ENCODE measurements at places on chromosomes 3 and 15.

- DNase-seq, result no peak
Measured at GRCh38 chr3:24372559-24373197, 122.0 kb downstream of the THRB start.

DNA sequence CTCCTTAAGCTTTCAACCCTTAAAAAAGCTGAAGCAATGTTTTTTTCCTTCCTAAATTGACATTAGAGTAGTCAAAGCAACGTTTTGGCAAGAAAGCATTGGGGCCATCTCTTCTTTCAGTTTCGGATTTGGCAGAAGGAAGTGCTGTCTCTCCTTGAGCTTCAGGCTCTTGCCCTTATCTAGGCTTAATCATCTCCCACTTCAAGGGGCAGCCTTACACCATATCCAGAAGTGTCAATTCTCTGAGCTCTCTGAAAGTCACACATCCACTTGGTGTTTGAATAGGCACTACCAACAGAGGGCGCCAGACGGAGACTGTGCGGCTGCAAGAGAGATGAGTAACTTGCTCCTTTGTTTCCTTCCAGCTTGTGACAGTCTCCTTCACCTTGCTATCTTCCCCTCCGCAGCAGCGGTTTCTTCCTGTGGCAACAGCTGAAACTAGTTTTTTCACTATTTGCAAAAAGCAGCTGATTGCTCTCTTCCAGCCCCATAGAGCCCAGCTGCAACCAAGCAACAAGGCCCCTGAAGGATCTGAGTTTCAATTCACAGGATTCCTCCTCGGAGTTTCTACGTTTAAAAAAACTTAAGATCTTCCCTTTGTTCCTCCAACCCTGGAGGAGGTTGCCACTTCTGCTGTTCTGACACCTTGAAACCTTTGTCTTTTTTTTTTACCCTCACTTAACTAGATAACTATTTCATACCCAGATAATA is 147.0 kb upstream of the SLCO3A1 start:
- DNase-seq, result peak; percentile 60

- no peak for DNase-seq
Measured at GRCh38 chr3:42037318-42037945, 53.7 kb upstream of the TRAK1 start.

DNA sequence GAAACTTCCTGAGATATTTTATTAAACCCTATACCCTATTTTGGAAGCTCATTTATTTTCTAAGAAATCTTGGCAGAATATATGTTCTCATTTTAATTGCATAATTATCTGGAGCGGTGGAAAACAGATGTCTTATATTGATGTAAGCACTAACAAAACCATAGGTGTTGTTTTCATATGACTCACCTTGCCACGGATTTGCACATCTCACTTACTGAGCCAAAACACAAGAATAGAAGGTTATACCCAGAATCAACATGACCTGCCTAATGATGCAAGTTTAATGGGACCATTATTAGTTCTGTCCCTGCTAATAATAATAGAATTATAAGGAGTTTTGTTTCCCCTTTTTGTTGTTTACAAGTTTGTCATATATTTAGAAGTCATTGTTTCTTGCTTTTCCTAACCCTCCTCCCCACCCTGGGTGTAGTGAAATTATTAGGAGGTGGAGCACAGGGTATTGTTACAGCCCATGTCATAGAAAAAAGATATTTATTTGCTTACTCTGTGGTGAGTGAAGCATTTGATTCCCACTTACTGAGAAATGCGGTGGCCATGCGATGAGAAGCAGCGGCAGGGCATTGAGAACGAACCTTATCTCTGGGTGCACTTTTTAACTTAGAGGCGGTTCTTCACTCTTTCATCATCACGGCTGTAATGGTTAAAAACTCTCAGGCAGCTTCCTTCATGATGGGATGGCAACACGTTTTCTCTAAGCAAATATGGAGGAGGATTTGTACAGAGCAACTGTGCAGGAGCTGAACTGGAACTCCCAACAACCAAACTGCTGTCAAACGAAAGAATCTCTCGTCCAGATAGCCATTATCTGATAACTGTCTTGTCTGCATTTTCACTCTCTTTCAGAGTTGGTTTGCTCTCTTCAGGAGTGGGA is 521 bp downstream of the IL5RA start:
- no peak for DNase-seq

- DNase-seq, result no peak
Measured at GRCh38 chr15:43932907-43933306, 106.1 kb downstream of the WDR76 start.

GRCh38 chr3:174986685-174987084 is 127.6 kb downstream of the NAALADL2 start:
- no peak for DNase-seq

DNA sequence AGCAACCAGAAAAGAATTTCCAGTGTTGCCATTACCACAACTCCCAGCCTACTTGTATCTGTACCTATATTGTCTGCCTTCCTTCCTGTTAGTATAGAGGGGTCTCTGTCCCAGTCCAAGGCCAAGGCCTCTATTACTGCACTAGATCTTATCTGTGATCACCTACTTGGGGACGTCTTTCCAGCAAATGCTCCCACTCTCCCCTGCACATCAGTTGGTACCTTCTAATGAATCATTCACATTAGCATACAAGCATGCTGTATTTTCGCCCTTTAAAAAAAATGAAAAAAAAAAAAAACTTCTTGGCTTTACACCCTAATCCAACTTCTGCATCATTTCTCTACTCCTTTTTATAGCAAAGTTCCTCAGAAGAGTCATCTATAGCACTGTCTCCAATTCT is 4.8 kb upstream of the AVEN start:
- no peak for DNase-seq

- DNase-seq, result no peak
Measured at GRCh38 chr15:92438471-92438870, 44.8 kb downstream of the ST8SIA2 start.

DNA sequence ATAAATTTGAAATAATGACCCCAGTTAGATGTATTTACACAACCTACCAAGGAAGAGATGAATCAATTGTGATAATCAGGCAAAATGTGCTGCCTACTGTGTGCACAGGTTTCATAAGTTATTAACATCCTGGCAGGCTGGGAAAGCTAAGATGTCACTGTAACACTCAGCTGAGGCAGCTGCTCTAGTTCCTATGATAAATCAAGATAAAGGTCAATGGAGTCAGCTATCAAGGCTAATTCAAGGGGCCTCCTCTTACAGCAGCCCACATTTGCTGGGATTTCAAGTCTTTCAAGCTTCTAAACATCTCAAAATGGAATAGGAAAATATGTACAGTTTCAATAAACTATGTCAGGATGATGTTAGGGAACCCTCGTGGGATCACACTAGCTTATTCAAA is 70.7 kb upstream of the PYGO1 start:
- DNase-seq, result no peak

DNA sequence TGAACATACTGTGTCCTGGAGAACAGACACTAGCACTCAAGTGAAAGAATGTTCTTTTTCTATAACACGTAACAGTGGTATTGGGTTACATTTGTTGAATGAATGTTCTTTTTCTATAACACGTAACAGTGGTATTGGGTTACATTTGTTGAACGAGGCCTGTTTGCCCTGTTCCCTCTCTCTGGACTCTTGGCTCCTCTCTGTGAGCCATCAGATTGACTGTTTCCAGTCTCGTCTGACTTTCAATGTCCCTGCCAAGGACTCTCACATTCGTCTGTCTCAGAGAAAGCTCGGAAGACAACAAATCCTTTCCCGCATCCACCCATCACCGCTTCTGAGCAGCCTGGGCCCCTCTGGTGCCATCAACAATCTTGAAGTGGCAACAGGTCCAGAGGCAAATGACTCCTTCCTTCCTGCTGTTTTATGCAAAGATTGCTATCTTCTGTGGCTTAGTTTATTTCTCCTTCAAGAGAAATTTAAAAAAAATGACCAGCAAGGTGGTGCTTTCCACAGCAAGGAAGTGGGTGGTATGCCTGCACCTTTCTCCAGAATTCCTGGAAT is 8.0 kb downstream of the TMEM45A start:
- DNase-seq, result no peak

DNA sequence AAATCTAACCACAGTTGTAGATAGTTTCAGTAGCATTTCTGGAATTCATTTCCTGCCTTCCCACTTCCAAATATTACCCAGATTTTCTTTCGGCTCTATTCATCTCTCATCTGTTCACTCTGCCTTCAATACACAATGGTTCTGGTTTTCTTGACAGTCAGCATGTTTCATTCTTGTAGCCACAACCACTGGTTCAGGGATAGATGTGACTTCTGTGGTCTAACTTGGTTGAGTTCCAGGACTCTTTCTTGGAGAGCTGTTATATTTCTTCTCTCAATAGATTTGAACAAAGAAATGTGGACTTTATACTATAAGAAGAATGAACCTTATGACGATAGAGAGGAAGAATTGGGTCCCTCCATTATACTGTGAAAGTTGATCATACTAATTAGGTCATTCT is 228.8 kb downstream of the NSUN3 start:
- no peak for DNase-seq

DNA sequence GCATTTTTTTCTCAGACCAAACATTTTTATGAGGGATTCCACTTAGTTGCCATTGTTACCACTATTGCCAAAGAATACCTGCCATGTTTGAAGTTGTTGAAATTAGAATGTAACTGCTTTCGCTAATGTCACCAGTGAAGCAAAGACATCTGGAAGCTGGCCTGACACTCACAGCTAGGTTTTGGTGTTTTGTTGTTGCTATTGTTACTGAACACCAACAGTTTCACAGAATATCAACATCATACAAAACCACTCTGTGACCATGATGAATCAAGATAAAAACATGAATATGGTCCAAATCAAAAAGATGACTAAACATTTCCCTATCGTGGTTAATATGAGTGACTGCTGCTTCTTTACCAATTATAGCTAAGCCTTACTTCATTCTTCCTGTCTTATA is 6.9 kb upstream of the CFAP20DC start:
- no peak for DNase-seq

- no peak for DNase-seq
Measured at GRCh38 chr15:74845208-74845568, 2.2 kb upstream of the ULK3 start.

DNA sequence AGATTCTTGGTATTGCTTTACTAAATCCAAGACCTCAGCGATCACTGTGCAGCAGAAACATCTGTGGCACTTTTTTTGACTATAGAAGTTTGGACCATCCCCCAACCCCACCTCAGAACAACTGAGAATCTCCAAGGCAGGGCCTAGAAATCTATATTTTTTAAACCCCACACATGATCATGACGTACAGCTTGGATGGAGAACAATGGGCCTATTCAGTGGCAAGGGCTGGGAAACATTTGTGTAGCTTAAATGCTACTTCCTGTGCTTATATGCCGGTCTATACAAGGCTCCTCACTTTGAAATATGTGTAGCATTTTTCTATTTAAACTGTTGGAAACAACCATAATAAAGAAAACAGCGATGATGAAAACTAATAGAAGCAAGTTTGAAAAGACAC is 55.1 kb upstream of the SPRED1 start:
- DNase-seq, result no peak

GRCh38 chr3:150721285-150722130 is 17.8 kb upstream of the ERICH6 start:
- DNase-seq, result no peak

DNA sequence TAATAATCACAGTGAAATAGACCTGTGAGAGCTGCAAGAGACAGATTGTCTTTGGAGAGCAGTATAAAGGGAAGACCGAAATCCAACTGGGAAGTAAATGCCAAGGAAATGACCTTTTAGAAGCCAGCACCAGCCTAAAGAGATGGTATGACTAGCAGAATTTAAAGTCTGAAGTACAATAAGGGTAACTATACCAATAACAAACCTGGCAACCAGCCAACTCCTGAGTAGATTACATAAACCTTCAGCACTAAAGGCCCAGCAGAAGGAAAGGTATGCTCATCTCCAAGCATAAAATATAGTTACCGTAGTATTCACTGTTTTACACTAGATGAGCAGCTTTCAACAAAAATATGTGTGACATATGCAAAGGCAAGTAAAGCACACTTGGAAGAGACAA is 155.1 kb upstream of the SATB1 start:
- DNase-seq, result no peak

GRCh38 chr3:10519236-10519635 is 13.8 kb upstream of the ATP2B2 start:
- no peak for DNase-seq

GRCh38 chr3:14425581-14426304 is 23.3 kb downstream of the SLC6A6 start:
- DNase-seq, result no peak

DNA sequence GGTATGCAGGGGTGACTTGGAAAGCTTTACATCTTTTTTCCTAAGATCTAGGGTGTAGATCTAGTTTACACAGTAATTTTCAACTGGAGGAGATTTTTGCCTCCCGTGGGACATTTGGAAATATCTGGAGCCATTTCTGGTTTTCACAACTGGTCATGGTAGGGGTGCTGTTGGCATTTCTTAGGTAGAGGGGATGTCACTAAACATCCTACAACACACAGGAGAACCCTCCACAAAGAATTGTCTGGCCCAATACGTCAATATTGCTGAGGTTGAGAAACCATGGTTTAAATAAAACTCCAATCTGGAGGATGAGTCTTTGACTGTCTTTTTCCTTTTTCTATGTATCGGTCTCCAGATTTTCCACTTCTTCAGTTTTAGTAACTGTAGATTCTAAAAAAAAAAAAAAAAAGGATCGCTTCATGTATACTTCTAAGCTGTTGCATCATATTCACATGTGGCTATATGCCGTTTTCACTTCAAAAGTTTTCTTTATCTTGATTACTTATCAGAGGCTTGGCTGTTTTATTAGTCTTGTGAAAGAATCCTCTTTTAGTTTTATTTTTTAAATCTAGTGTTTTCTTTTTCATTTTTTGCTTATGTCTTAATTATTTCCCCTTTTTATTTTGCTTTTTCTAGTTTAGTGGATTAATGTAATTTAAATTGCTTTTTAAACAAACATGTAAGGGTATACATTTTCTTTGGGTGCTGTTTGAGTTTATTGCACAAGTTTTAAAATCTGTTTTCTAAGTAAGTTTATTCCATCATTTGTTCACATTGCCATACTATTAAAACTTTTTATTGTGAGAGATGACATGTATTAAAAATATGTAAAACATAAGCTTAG is 21.2 kb downstream of the UBE2Q2 start:
- DNase-seq, result no peak

All from mesothelial cell of epicardium (in vitro differentiated cells).